ENCODE measurements at places on chromosomes 16 and 17.

GRCh38 chr16:76670125-76670857, 393.1 kb downstream of the CNTNAP4 start:
- no peak for DNase-seq

GRCh38 chr17:6923385-6923784, 72.5 kb upstream of the ALOX12 start:
- no peak for DNase-seq

GRCh38 chr17:68441070-68441770, 16.1 kb downstream of the WIPI1 start:
- no peak for DNase-seq

DNA sequence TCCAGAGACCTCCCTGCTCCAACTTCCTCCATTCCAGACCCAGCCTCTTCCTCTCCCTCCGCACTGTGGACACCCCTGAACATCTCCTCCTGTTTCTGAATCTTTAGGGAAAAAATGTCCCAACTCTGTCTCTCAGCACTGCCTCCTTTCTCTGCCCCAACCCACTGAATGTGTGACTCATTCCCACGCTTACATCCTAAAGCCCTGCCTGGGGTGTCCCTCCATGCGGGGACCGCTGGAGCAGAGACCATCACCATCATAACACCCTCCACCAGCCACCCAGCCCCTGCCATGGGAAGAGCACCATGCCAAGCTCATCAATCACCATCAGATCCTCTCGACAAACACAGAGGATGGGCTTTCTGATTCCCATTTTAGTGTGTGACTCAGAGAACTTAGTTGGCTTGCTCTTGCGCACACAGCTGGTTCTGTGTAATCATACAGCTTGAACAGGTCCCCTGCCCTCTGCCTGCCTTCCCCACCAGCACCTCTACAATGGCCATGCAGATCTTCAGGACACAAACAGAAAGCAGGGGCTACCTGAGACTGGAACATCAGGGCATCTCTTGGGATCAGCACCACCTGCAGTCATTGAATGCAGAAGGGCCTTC, 10.7 kb downstream of the RPRML start:
- DNase-seq = no peak
